ENCODE measurements at places on chromosomes 11 and 22. TPM values are rescaled to one million over a fixed set of nuclear protein-coding genes. Genes with fewer than 3 reads are reported as not detected.

DNA sequence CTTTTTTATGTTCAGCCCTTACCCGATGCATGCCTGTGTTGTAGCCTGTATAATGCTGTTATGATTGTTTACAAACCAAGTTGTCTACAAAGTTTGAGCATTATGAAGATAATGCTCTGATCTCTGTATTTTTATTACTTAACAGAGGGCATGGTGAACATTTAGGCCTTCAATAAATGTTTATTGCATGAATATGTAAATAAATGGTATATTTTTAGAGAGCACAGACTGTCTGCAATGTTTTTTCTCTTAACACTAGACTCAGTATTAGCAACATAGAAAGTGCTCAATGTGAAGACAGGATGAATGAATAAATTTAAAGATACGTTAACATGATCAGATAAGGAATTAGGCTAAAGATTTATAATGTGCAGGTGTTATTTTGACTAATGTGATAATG lies 130.9 kb downstream of the UVRAG start:
- no peak for DNase-seq

GRCh38 chr11:75342966-75343870 lies 8.2 kb downstream of the ARRB1 start:
- peak; percentile 30 for DNase-seq

- DNase-seq = no peak
Observed at GRCh38 chr11:80388130-80388529, 947.3 kb upstream of the TENM4 start.

DNA sequence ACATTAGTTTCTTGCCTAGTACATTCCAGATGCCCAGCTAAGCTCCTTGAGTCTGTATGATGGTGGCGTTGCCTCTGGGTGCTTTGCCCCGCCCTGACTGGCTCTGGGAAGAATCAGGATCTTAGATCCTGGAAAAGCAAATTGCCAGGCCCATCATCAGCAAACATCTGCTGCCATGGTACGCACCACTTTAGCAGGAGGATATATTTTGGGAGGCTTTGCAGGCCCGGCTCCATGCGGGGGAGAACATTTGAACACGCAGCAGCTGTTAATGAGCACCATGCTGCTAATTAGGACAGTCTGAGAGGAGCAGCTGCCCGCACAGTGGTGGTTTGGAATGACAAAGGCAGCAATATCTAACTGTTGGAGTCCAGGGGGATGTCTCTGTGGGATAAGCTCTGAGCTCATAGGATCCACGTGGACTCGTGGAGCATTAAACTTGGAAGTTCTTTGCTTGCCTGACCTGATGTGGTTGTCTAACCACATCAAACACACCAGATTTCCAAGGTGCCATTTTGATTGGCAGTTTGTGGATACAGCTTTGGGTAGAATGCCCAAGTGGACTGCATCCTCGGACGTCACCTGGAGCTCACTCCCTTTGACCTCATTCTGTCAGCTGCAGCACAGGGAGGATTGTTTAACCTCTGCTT lies 217.0 kb upstream of the ZBED5 start:
- no peak for DNase-seq

DNA sequence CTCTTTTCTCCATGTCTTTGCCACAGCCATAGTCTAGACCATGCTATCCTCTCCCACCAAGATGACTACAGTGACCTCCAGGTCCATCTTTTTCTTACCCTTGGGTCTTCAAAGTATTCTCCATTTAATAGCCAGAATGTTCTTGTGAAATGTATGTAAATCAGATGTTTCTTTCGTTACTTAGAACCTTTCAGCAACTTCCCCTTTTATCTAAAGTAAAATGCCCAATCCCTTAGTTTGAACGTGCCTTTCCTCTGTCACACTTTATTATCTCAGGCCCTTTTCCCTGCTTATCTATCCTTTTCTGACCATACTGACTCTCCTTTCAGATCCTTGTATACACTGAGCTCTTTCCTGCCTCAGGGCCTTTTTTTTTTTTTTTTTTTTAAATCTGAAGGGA lies 17.9 kb downstream of the RBM4B start:
- DNase-seq = no peak

- DNase-seq = peak; percentile 87
Observed at GRCh38 chr11:65489035-65489705, 9.7 kb upstream of the MALAT1 start.

- no peak for DNase-seq
Observed at GRCh38 chr22:39979048-39979447, 15.7 kb upstream of the FAM83F start.

DNA sequence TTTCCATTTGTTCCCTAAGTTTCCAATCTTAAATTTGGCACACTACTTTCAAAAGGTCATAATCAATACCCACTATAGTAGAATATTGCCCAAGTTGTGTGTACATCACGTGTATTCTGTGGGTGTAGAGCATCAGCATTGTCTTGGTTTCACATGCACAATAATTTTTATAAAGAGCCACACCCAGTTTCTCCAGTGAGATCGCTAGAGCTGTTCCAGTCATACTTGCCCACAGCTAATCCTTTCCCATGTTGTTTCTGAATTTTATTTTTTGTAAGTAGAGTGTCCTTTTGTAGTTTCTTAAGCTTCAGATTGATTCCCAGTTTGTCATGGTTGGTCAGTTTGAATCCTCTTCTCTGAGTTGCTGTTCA lies 13.7 kb downstream of the FAM118B start:
- DNase-seq = no peak

DNA sequence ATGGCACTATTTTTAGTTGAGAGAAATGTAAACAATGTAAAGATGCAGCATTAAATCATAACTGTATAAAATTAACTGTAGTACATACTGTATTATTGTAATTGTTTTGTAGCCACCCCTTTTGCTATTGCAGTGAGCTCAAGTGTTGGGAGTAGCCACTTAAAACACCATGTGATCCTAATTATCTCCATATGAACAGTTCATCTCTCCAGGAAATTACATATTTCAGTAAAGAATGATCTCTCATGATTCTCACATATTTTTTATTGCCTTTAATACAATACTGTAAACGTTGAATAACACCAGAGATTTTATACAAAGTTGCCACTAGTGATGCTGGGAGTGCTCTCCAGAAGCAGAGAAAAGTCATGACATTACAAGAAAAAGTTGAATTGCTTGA lies 1768.6 kb downstream of the LRRC4C start:
- no peak for DNase-seq

DNA sequence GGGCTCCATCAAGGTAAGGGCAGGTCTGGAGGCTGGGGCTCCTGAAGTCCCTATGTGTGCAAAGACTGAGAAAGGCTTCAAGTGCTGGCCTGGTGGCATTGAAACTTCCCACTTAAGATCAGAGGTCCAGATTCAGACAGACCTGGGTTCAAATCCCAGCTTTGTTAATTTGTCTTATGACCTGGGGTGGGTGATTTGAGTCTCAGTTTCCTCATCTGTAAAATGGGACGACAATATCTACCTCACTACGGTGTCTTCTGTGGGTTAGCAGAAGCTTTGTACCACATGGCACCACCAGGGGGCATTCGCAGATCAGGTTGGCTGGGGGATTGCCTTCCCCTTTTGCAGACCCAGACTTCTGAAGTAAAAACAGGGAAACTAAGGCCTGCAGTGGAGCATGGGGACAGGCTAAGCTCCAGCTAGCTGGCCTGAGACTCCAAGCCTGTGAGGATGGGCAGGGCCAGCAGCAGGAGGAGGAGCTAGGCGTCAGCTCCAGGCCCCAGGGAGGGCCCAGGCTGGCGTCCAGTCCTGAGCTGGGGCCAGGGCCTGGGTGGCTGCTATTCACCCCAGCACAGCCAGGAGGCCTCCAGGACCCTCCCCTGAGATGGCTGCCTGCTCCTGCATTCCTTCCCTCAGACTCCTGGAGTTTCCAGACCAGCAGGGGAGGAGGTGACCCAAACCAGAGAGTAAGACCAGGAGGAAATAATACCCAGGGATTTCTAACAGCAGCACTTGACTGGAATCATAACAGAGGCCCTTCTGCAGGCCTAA lies 1.5 kb downstream of the CASTOR1 start:
- DNase-seq = peak; percentile 82

OR6A2 gene
- total RNA-seq = 0.09 TPM

KMT5B gene
- total RNA-seq = 33.4 TPM

LIF gene
- total RNA-seq = 63.3 TPM

MTFP1 gene
- 13.0 TPM for total RNA-seq

GLYAT gene
- not detected for total RNA-seq

Measured in astrocyte (in vitro differentiated cells and primary cell).